ENCODE measurements at places on chromosomes 12 and 14.

DNA sequence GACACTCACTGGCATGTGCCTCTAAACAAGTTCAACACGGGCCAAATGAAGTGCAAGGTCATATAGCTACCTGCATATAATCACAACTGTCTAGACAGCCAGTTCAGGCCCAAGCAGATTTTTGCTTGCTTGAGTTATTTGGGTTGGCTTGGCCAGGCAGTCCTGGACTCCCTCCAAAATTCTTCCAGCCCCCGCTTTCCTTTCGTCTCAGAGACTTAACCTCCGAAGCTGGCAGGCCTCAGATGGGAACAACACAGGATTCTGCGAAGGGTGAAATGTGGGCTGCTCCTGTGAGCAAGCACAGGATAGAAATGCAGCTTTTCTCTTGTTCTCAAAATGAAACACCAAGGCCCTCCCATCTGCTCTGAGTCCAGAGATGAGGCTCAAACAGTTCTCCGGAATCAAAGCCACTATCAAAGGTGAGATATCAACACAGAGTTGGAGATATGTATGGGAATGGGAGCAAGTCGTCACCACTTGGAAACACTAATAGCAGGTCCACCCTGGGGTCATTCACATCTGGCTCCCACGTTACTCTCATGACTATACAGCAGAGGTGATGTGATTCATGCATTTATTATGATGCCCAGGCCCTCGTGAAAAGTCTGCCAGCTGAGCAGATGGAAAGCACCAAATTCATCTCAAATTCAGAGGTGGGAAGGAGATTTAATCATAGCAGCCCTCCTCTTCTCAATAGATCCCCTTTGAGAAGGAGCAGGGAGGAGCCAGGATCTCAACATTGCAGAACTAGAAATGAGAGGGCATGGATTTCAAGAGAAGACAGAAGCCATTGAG, 389.8 kb downstream of the NUAK1 start:
- no peak for DNase-seq

- DNase-seq = no peak
Measured at GRCh38 chr12:63064080-63064479, 86.9 kb downstream of the AVPR1A start.

DNA sequence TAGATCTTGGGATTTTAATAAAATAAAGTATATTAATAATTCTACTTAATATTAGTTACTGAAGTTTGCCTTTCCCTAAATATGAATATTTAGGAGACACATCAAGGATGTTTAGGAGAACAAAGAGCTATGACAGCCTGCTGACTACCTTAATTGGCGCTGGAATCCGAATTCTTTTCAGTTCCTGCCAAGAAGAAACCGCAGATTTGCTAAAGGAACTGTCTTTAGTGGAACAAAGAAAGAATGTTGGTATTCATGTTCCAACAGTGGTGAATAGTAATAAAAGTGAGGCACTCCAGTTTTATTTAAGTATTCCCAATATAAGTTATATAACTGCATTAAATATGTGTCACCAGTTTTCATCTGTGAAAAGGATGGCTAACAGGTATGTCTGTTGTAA, 54.5 kb downstream of the MIS18BP1 start:
- DNase-seq = no peak

- no peak for DNase-seq
Measured at GRCh38 chr12:67018105-67018504, 251.1 kb upstream of the CAND1 start.

GRCh38 chr12:96293093-96293492, 98.9 kb downstream of the ELK3 start:
- no peak for DNase-seq

DNA sequence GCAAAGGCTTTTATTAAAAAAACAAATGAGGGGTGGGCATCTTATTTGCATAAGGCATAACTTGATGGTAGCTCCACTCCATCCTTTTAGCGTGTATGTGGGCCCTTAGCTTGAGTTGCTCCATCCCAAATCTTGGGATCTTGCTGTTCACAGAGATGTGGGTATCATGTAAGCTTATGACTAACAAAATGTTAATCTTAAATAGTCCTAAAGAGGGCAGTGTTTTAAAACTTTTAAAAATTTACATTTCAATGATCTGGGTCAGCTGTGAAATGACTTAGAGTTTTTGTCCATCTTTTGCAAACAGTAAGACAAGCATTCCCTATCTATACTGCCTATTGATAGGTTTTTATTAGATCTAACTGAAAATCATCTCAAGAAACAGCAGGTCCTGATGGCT, 86.0 kb downstream of the SLCO1A2 start:
- no peak for DNase-seq

DNA sequence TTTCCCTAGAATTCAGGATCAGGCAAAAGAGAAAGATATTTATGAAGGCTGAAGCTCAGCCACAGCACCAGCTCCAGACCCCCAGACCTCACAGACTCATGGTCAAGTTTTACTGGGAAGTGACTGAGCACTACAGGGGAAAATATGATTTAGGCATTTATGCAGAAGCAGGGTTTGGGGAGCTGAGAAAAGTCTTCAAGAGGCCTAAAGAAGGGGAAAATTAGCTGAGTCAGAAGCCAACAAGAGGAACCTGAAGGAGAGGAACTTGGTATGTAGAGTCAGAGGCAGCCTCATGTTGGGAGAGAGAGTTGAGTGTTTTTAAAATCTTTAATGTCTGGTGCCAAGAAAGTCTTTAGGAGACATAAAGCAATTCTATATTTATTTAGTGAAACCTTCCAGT, 63.0 kb downstream of the FOS start:
- no peak for DNase-seq

DNA sequence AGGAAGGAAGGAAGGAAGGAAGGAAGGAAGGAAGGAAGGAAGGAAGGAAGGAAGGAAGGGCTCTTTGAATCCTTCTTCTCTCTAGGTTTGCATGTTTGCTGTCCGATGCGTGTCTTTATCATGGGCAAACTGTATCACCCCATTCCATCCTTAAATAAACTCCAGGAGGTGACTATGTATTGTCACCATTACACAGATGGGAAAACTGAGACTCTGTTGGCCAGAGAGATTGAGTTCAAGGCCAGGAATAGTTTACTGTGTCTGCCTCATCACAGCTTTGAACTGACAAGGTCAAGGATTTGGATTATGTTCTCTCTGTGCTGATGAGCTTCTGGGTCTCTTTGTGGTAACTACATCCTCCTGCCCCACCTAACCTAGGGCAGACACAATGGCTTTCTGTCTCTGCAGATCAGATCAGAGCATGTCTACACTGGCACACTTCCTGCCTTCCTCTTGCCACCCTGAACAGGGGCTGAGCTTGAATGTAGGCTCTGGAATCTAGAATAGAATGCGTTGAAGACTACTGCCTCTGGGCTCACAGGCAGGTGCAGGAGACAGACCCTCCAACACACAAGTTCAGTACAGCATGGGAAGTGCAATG, 78.9 kb upstream of the MAP1LC3B2 start:
- DNase-seq = no peak

DNA sequence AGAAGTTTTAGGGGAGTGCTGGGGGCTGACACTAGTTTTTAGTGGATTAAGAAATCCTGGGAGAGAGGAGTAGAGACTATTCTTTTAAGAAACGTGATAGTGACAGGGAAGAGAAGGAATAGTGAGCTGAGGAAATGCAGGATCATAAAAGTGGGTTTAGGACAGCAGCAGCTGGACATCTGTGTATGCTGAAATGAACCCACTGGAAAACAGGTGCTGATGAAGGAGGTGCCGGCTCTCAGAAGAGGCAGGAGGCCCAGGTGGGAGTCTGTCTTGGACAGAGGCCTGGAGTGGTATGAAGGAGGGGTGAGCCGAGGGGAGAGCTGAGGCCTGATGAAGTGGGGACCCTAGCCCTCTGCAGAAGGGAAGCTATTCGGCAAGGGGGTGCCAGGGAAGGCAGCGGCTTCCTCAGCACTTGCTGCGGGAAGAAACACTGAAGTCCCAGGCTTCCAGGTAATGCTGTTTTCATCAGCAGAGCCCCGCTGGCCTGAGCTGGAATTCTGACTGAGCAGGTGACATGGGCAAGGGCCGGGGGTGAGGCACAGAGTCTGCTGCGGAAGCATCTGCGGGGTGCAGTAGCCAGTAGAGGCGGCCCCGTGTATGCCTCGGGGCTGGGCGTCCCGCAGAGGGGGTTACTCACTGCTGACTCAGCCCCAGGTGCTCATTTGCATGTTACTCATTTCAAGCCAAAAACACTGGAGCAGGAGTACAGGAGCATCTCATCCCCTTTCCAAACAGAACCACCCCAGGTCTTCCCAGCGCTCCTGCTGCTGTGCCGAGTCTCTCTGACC, 89.7 kb downstream of the TMCC3 start:
- peak; percentile 52 for DNase-seq

- DNase-seq = no peak
Measured at GRCh38 chr12:88558340-88558867, 21.9 kb downstream of the KITLG start.

DNA sequence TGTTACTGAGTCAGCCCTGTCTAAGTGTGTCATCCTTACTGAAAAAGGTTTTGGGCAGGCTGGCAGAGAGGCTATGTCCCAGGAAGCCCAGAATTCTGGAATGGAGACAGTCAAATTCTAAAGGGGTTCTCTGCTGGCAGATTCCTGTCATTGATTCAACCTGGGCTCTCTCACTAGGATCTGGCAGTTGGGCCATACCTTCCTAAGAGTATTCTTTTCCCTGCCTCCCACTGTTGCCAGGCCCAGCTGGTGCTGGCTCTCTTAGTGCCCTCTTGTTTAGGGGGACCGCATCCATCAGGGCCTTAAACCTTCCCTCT, 85.0 kb upstream of the EGLN3 start:
- no peak for DNase-seq

- no peak for DNase-seq
Measured at GRCh38 chr12:94372461-94372860, 87.2 kb downstream of the CEP83 start.
